Activated B cell treated with CpG ODN at 0.5 μM for 24 hours (primary cell): ENCODE measurements at places on chromosomes 6 and 20.

DNA sequence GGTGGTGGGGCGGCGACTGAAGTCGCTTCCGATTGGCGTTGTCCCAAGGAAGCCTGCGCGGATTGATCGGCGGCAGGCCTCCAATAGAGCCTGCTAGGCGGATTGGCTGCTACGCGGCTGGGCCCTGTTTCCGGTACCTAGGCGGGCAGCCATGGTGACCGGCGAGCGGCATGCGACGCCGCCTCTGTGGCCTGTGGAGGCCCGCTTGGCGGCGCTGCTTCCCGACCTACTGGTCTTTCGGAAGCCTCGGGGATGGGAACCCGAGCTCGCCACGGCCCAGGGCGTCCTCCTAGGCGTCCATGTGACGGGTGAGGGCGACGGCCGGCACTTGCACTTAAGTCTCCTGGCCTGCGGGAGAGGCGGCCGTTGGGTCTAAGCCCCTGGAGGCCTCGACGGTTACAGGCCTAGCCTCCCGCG, 28.1 kb downstream of the NFYA start:
- no peak for DNase-seq

GRCh38 chr20:59748619-59749191, 144.4 kb downstream of the PHACTR3 start:
- no peak for DNase-seq

- DNase-seq: no peak
Observed at GRCh38 chr6:56329271-56330050, 82.1 kb upstream of the COL21A1 start.

DNA sequence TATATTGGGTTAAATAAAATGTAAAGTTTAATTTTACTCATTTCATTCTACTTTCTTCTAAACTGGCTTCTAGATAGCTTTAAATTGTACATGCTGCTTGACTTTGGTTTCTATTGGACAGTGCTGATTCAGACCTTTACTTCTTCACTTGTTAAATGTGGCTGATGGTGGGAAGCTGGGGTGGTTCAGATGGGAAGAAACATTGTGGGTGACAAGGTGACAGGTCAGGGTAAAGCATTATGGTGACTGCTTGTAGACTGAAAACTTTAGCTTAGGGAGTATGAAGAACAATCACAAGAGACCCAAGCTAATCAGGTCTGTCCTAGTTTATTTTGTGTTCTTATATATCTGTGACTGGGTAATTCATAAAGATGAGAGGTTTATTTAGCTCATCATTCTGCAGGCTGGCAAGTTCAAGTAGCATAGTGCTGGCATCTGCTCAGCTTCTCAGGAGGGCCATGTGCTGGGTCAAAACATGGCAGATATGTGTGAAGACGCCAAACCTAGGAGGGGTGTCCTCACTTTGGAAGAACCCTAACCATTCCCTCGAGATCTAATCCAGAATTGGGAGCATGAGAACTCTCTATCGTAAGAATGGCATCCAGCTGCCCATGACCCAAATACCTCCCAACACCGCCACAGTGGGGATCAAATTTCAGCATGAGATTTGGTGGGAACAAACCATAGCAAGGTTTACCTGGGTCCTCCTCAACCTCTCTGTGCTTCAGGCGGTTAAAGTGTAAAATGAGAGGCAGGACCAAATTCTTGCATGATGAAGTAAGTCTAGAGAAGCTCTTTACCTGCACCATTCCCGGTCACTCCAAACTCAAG, 102.8 kb downstream of the FYN start:
- no peak for DNase-seq

DNA sequence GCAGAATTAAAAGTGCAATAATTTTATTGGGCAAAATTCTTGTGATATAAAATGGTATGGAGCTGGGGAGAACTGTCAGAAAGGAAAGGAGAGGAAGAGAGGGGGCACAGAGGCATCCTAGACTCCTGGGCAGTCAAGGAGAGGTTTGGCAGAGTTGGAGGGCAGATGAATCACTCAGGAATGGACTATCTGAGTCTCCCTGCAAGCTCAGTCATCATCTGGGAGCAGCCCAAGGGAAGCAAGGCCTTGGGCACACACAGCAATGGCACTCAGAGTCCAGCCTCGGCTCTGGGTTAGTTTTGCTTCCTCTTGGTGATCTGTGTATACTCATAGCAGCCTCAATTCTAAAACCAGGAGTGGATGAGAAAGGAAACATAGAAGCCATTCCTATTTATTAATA, 67.2 kb downstream of the SLC22A1 start:
- DNase-seq: no peak
